COR-L47 (cell line): ENCODE measurements at places on chromosomes 16 and 17.

DNA sequence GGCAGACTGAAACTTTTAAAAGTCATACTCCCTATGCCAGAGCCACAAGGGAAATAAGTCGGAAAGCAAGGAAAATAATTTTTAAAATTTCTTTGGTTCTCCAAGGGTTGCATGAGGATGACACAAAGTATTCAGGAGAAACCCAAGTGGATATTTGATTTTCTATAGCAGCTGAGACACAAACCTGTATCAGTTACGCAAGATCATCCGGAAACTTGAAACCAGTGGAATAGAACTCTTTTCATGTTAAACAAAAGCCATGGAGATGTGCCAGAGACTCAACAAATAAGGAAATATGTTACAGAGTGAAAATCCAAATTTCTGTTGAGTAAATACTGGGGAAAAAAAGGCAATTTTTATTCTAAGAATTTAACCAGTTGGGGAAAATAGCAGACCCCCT lies 294.7 kb downstream of the KIF2B start:
- no peak for DNase-seq

DNA sequence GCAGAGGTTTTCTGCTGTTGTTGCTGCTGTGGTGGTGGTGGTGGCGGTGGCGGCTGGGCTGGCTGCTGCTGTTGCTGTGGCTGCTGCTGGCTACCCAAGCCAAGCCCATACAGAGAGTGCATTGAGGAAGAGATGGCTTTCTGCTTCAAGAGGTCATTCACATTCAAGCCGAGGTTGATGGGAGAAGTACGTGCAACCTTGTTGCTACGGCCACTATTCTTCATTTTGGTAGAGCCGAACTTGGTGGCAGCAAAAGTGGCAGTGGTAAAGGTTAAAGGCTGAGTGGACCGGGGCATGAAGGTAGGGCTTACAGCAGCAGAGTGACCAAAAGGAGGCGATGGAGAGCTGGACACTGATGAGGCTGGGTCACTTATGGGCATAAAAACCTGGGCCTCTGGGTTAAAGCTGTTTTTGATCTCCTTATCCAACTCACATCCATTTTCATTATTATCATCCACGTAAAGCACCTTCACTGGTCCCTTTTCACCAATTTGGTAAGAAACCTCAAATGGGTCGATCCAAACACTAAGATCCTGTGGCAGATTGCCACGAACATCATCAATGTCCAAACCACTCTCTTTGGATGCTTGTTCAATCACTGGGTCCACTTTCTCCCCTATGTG lies 2.8 kb downstream of the TOB1 start:
- DNase-seq = peak; percentile 2

GRCh38 chr16:27202923-27203506 lies 311 bp upstream of the KDM8 start:
- peak; percentile 92 for DNase-seq

- peak; percentile 22 for DNase-seq
Measured at GRCh38 chr16:80824623-80825364, 20.4 kb upstream of the CDYL2 start.

DNA sequence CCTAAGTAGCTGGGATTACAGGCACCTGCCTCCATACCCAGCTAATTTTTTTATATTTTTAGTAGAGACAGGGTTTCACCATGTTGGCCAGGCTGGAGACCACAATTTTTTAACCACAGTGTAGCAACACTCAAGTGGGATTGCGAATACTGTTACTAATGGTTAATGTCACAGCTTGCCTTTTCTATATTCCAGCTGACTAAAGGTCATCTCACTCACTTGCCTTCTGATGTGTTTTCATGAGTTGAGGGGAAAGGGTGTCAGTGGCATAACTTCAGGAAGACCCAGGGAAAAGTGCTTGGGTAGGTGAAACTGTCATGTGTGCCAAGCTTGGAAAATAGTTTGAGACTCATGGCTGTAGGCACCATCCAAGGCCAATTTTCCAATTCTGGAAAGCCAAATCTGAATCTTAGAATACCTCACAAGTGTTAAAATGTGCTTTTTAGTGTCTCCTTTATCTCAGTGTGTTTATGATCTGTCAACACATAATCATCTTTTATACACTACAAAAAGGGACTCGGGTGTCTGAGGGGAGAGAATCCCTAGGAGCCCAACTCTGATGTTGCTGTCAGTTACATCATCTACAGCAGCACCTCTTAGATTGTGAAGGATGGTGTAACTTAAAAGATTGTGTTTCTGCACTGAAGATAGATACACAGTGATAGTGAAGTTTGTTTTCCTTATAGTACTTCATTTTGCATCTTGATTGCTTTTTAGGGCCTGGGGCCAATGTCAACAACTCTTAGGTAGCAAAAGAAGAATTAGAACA lies 27.1 kb downstream of the OGFOD1 start:
- no peak for DNase-seq

GRCh38 chr16:8453359-8453758 lies 137.0 kb downstream of the TMEM114 start:
- no peak for DNase-seq

DNA sequence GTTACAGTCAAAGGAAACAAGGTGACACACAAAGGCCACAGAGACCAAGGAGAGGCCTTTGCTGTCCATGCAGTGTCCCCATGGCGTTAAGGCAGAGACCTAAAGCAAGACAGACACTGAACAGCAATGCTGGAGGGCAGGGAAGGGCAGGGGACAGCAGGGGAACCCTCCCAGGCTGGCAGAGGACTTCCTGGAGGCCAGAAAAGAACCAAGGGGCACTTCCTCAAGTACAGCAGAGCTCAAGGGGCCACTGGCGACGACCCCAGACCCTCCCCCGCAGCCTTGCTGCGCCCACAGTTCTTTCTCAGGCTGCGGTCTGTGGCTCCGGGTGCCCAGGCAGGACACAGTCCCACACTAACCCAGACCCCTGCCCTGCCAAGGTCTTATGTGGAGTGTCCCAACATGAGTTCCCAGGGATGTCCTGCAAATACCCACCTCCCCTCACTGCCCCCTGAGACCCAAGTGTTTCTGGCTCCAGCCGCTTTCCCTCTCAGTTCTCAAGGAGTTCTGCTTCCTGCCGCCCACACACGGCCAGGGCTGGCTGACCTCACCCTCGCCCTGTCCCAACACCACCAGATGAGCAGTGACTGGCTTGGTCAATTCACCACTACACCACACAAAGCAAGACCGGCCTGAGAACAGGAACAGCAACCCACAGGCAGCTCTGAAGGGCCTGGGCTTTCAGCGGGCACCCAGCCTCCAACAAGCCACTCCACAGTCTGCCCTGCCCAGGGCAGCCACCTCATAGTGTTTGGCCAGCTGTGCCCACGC lies 4.2 kb downstream of the CLCN7 start:
- DNase-seq = no peak

DNA sequence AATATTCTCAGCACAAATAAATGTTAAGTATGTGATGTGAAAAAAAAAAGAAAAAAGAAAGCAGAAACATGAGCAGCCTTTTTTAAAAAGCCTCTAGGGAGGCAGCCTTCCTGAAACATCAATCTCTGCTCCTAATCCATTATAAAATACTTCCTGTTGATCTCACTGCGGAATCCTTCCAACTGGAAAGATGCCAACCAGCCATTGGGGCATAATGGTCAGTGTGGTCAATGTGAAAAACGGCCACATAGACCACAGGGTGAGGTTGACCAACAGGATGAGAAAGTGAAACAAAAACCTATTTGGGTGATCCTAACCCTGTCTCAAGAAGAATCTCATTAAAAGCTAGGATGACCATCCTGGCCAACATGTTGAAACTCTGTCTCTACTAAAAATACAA lies 26.1 kb upstream of the ABCA8 start:
- DNase-seq = no peak

- no peak for DNase-seq
Measured at GRCh38 chr16:2337431-2338296, 2.9 kb downstream of the ABCA3 start.

DNA sequence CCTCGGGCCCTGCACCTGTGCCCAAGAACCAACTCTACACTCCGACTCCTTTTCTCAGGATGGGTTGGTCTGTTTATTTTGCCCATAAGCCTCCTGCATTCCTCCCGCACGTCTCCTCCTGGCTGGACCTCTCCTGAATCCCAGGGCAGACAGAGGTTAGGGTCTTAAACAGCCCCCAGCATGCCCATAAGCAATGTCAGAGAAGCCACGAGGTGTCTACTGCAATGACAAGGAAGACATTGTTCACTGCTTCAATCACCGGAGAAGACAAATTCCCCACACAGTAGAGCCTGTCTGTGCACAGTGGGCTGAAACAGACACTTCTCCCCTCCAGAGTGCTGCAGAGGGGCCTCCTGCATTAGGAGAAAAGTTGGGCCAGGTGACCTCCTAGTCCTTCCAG lies 230.6 kb upstream of the RPL38 start:
- DNase-seq = no peak

- DNase-seq = no peak
Measured at GRCh38 chr16:65579050-65579449, 457.2 kb upstream of the CDH11 start.

GRCh38 chr17:18314059-18314730 lies 599 bp downstream of the TOP3A start:
- DNase-seq = no peak

GRCh38 chr16:20674684-20675487 lies 22.6 kb downstream of the ACSM1 start:
- DNase-seq = no peak

- DNase-seq = no peak
Measured at GRCh38 chr17:40564195-40564882, 933 bp downstream of the CCR7 start.

- DNase-seq = no peak
Measured at GRCh38 chr17:66341462-66341861, 39.0 kb downstream of the PRKCA start.

- DNase-seq = no peak
Measured at GRCh38 chr16:28931801-28932225, at the start of gene CD19. Gene CD19, plus strand, starts transcription at chr16:28931971. Its CDS starts 30 bp downstream, at chr16:28932001.

DNA sequence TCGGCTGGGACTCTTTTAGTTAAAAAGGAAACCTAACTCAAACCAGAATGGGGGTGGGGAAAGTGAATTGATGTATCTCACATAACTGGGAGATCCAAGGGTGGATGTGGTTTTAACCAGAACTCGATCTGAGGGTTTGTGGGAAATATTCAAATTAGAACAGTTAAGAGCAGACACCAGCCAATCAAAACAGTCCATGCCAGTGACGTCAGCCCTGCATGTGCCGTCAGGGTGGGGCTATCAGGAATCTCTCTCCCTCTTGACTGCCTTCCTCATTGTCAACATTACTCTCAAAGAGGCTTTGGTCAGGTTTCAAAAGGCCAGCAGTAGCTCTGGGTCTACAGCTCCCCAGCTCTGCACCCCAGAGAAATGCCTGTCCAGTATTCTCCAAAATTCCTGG lies 94.2 kb upstream of the HSBP1 start:
- DNase-seq = no peak

DNA sequence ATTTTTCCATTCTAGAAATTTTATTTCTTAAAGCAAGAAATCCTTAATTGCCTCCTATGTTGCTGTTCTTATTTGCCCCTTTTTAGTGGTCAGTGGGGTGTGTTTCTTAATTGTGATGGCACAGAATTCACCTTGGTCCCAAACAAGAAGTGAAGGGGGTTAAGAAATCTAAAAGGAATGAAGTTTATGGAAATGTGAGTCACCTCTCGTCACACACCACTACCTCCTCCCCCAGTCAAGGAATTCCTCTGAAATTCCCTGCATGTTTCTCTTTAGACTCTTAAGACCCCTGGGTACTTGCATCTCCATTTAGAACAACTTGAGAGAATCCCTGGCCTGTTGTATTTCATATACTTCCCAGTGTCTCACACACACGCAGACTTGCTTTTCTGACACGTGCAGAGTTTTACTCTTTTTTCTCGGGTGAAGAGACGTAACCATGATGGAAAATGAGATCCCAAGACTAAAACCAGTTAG lies 247.4 kb downstream of the PRKCA start:
- DNase-seq = no peak

GRCh38 chr17:7014995-7015958 lies 2.9 kb downstream of the RNASEK start:
- DNase-seq = no peak

DNA sequence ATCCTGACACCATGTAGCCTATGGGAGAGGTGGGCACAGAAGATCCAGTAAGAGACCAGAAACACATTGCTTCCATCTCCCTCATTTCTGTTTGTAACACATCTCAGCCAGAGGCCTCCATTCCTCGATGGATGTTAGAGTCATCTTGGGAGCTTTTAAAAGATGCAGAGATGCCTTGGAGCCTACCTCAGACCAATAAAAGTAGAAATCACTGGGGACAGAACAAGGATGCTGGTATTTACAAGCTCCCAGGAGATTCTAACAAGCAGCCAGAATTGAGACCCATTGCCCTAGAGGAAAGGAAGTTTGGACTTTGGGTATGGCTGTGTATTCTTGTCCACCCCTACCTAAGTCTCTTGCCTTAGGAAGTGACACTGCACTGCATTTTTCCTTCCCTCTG lies 40.8 kb downstream of the HS3ST3A1 start:
- no peak for DNase-seq

GRCh38 chr17:30236766-30237165 lies 1.3 kb upstream of the SLC6A4 start:
- no peak for DNase-seq

GRCh38 chr16:30920891-30921290 lies 2.5 kb upstream of the FBXL19 start:
- no peak for DNase-seq

DNA sequence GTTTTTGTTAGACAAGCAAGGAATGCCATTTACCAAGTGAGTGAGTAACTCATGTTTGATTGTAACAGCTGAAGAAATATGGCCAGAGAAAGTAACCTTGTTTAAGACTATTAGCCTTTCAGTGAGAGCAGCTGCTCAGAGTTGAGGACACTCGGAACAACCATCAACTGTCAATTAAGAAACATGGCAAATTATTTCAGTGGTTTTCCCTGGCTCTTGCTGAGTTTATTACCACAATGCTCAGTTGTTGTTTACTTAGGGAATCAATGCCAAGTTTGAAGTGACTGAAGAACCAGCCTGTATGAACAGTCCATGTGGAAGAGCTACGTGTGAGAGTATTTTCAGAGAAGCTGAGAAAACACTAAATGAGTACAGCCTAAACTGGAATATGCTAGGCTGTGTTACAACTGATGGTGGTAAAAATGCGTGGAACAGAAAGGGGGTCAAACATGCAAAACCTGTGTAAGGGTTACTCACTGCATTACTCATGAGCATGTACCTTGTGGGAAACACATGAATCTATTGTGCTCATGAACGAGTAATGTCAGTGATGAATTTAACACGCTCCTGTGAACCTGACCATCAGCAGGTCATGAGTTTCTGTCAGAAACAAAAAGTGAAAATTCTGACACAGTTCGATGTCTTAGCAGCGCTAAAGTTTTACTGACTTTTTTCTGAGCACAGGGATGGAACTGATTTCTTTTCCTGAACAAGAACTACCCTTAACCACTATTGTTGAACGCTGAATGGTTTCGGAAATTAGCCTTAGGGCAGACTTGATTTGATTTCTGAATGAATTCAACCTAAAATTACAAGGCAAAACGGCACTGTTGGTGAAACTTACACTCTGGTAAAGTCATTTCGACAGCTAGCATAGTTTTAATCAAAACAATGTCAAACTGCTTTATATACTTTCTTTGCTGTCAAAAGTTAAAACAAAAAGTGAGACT lies 33.5 kb downstream of the GNA13 start:
- peak; percentile 21 for DNase-seq

DNA sequence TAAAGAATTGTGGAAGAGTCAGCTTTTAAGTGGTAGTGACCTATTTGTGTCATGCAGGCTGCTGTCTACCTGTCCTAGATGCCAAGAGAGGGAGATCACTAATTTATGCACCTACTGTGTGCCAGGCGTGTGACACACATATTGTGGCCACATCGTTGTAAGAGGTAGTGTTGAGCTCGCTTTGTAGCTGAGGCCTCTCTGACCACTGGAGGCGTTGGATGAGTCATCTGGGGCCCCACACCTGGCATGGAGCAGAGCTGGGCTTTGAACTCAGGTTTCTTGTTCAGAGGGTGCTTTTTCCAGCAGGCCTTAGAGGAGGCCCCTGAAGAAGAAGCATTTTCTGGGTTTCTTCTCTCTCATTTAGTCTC lies 52.3 kb upstream of the LGALS9 start:
- DNase-seq = no peak
